ENCODE measurements at places on chromosomes 12 and 14. TPM values are rescaled to one million over a fixed set of nuclear protein-coding genes. Genes with fewer than 3 reads are reported as not detected.

The CD63 gene
- total RNA-seq: 1,094 TPM

The OAS2 gene
- total RNA-seq: 3.2 TPM

The TAS2R50 gene
- total RNA-seq: 0.98 TPM

The TAMALIN gene
- 15.2 TPM for total RNA-seq

The ENDOU gene
- total RNA-seq: not detected

The SERPINA12 gene
- total RNA-seq: not detected

The KRT79 gene
- not detected for total RNA-seq

The OVCH1 gene
- not detected for total RNA-seq

The SLC6A15 gene
- total RNA-seq: 0.32 TPM

The CELA1 gene
- total RNA-seq: not detected

The GUCY2C gene
- 74.6 TPM for total RNA-seq

The SPX gene
- total RNA-seq: not detected

The PIP4K2C gene
- total RNA-seq: 43.6 TPM

The FSCB gene
- total RNA-seq: not detected

The STRAP gene
- total RNA-seq: 108 TPM

The SCN8A gene
- 10.0 TPM for total RNA-seq

The CFAP73 gene
- total RNA-seq: 0.20 TPM

The CCDC38 gene
- not detected for total RNA-seq

The KRT74 gene
- total RNA-seq: not detected

The CD163L1 gene
- total RNA-seq: 4.2 TPM

The MYRFL gene
- total RNA-seq: 0.37 TPM

All from colonic mucosa (tissue), 4 donors.